ENCODE measurements at places on chromosomes 7 and 10. TPM values are rescaled to one million over a fixed set of nuclear protein-coding genes. Genes with fewer than 3 reads are reported as not detected.

Gene PON1
- not detected for total RNA-seq

Gene CPEB3
- total RNA-seq = 8.6 TPM

Gene TMEM196
- not detected for total RNA-seq

Gene AFAP1L2
- total RNA-seq = 0.45 TPM

Gene SLC18A3
- total RNA-seq = not detected

Gene TMEM176A
- total RNA-seq = not detected

Gene MKI67
- total RNA-seq = 0.29 TPM

Gene SPDYE2B
- not detected for total RNA-seq

Gene SPAM1
- not detected for total RNA-seq

Gene CALHM3
- not detected for total RNA-seq

Gene TRIM73
- total RNA-seq = 0.94 TPM

Gene PIK3CG
- not detected for total RNA-seq

Gene TUBAL3
- total RNA-seq = not detected

Gene TACR2
- total RNA-seq = 0.08 TPM

Gene ZNF487
- total RNA-seq = 3.1 TPM

Gene CDCA7L
- 20.9 TPM for total RNA-seq

Gene PLCE1
- 19.9 TPM for total RNA-seq

Gene WIPF3
- total RNA-seq = 2.5 TPM

Gene PNLIPRP3
- total RNA-seq = 0.56 TPM

Gene PRSS2
- total RNA-seq = not detected

Gene FZD1
- total RNA-seq = 13.3 TPM

Gene CFTR
- not detected for total RNA-seq

Gene CALN1
- not detected for total RNA-seq

Gene AKR1C3
- total RNA-seq = 65.8 TPM

Gene PON3
- total RNA-seq = not detected

Gene HOXA6
- 1.0 TPM for total RNA-seq

Gene SLC26A5
- not detected for total RNA-seq

Gene MMRN2
- 0.94 TPM for total RNA-seq

Gene SRGN
- total RNA-seq = 51.8 TPM

Gene ARID5B
- 15.9 TPM for total RNA-seq

Gene CALCR
- total RNA-seq = not detected

Gene APBB1IP
- total RNA-seq = not detected

Gene ZSCAN25
- 11.2 TPM for total RNA-seq

Gene SCART1
- total RNA-seq = 0.83 TPM

Gene CUZD1
- 16.7 TPM for total RNA-seq

Gene ASAH2
- total RNA-seq = 0.99 TPM

Gene DMTF1
- 69.1 TPM for total RNA-seq

Gene LMOD2
- total RNA-seq = 125 TPM

Gene NKX2-3
- total RNA-seq = not detected

Gene POLR1F
- total RNA-seq = 28.4 TPM

Gene TYW1B
- total RNA-seq = 4.4 TPM

Gene DPP6
- not detected for total RNA-seq

Gene ADAP1
- total RNA-seq = 1.6 TPM

Gene PLEKHA1
- 39.1 TPM for total RNA-seq

Gene HTRA1
- total RNA-seq = 1,959 TPM

Gene ARHGEF5
- 0.70 TPM for total RNA-seq

Gene ARHGEF35
- 0.21 TPM for total RNA-seq

Gene HTR7
- 18.2 TPM for total RNA-seq

Gene CYP3A7
- 0.29 TPM for total RNA-seq

Gene CDHR1
- 0.86 TPM for total RNA-seq

All from myocyte (in vitro differentiated cells).